ENCODE measurements at places on chromosomes 4 and X.

DNA sequence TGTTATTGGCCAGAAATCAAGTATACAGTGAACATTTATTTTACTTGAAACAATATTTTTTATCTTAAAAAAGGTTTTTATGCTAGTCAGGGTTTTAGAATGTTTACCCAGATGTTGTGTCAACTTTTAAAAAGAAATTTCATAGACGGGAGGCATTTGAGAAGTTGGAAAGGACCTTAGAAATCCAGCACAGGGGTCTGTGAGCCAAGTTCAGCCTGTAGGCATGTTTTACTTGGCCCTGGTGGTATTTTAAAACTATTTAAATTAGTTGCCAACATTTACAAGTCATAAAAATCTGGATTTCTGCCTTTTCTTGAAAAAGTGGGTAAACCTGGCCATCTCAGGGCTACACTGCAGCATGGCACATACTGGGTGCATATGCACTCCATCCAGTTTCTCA lies 25.5 kb upstream of the FHL1 start:
- DNase-seq, result no peak

- DNase-seq, result no peak
These were observed 201.6 kb downstream of the CPE start for GRCh38 chr4:165580351-165580905.

DNA sequence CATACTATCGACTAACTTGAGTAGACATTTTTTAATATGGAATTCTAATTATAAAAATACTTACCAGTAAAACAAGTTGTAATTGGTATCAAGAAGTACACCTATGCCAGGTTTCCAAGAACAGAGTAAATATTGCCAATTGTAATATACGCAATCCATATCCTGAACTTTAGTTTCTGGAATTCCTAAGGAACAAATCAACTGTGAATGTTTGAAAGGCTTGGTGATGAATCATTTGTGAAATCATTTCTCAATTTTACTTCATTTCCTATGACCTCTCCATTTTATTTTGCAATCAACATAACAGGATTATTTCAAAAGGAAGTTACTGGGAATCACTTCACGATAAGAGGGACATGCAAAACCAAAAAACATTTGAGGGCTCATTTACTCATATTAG lies 3.7 kb downstream of the IL13RA2 start:
- DNase-seq, result no peak

- DNase-seq, result no peak
These were observed 223.5 kb upstream of the IGFBP7 start for GRCh38 chr4:57333684-57334083.
